Stimulated activated CD8-positive, alpha-beta memory T cell treated with anti-CD3 and anti-CD28 coated beads, Interleukin-7, amount 100 ng/mL, for 1 hour (primary cell): ENCODE measurements at places on chromosomes 11 and 22.

- no peak for DNase-seq
Measured at GRCh38 chr11:63979426-63979825, 5.0 kb downstream of the COX8A start.

GRCh38 chr22:23178512-23179254, 1.6 kb upstream of the BCR start:
- DNase-seq = peak; percentile 38

DNA sequence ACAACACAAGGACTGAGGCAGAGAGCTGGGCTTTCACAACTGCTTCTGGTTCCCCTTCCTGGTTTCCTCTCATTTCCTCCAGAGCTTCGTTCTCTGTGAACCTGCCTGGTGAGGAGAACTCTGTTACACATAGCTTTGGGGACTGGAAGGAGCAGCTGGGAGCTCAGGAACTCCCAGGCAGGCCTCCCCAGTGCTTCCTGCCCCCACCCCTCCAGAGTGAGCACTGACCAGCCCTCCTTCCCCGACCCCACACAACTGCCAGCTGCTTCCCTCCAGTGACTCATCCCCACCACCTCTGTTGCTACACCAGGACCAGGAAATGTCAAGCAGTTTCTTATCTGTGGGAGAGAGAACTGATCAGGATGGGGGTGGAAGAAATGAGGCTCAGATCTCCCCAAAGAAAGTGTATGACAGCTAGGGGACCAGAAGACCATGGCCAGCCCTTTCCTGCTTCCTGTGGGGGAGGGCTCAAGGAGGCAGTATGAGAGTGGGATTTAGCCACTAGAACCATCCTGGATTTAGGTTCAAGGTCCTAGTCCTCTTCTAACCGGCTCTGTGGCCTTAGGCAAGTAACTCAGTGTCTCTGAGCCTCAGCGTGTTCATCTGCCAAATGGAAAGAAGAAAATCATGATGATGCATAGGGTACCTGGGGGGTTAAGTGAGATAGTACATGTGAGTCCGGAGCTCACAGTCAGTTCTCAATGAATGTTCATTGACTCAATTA, 4.5 kb upstream of the TP53I11 start:
- no peak for DNase-seq

GRCh38 chr22:45446216-45446615, 32.7 kb downstream of the RIBC2 start:
- DNase-seq = no peak

GRCh38 chr11:134266841-134267251, 9.3 kb upstream of the GLB1L3 start:
- DNase-seq = no peak

DNA sequence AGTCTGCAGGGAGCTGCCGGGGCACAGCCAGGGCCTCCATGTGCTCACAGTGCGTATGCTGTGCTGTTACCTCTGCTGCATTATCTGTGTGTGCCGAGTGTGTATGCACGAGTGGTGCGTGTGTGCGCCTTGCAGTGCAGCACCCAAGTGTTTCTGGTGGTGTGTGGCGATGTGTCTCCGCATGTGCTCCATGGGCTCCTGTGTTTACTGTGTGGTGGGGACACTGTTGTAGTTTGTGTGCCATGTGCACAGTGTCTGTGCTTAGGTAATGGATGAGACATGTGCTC, 31.4 kb downstream of the KCNC1 start:
- no peak for DNase-seq

GRCh38 chr22:49296561-49296960, 531.1 kb downstream of the BRD1 start:
- DNase-seq = no peak

DNA sequence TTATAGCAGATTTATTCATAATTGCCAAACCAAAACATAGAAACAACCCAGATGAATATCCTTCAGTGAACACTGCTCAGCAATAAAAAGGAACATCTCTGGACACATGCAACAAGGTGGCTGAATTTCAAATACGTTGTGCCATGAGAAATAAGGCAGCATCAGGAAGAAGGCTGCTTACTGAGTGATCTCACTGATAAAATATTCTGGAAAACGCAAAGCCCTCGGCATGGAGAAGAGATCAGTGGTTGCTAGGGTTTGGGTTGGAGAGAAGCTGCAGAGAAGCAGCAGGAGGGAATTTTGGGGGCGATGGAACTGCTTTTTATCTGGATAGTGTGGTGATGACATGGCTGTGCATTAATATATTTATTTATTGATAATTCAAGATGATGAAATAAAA, 11.0 kb upstream of the SHANK2 start:
- DNase-seq = no peak

- no peak for DNase-seq
Measured at GRCh38 chr11:35617687-35618496, at the start of gene FJX1. TSS of gene FJX1 (plus strand) at chr11:35618460. CDS start at chr11:35618637, 177 bp downstream.

GRCh38 chr22:40510631-40511364, 125.7 kb downstream of the MRTFA start:
- no peak for DNase-seq

- DNase-seq = no peak
Measured at GRCh38 chr22:44783581-44783980, 31.2 kb downstream of the ARHGAP8 start.

- DNase-seq = no peak
Measured at GRCh38 chr22:20882855-20883254, 24.0 kb downstream of the SNAP29 start.

DNA sequence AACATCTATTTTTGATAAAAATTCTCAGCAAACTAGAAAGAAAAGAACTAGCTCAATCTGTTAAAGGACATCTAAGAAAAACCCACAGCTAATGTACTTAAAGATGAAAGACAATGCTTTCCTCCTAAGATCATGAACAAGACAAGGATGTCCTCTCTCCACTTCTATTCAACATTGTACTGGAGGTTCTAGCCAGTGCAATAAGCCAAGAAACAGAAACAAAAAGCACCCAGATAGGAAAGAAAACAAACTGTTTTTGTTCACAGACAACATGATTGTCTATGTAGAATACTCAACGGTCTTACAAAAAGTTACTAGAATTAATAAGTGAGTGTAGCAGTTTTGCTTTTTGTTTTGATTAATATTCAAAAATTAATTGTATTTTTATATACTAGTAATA, 7.8 kb downstream of the CD3D start:
- DNase-seq = no peak

DNA sequence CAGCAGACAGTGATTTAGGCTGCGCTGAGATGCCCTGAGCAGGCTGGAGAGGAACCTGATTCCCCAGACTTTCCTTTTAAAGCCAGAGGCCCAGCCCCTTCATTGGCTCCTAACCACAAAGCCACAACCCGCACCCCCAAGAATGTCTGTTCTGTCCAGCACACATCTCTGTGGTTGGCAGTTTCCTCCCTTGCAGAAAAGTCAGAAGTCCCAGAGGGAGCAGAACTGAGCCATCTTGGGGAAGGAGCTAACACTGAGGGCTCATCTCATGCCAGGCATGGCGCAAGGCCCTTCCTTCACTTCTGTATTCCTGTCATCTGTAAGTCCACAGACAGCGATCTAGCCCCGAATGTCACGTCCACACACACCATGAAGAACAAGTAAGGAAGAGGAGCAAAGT, 97.1 kb upstream of the SYT13 start:
- DNase-seq = no peak

DNA sequence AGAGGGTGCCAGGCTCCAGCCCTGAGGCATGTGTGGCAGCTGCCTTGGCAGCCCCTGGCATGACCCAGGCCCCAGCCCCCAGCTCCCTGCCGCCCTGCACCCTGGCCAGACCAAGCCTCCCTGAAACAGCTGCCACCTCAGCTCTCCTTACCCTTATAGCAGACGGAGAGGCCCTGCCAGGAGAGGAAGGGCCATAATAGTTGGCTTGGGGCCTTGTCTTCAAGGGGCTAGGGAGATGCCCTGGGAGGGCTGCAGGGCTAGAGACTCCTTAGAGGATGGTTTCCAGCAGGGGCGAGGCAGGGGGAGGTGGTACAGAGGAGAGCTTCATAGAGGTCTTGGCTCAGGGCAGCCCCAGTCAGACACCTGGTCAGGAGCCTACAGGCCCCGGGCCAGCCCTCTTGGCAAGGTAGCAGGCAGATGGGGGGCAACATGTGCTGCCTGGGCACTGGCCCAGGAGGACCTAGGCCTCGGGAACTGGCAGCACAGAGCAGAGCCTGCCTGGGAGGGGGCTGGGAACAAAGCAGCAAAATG, 13.0 kb downstream of the SMTN start:
- DNase-seq = no peak

DNA sequence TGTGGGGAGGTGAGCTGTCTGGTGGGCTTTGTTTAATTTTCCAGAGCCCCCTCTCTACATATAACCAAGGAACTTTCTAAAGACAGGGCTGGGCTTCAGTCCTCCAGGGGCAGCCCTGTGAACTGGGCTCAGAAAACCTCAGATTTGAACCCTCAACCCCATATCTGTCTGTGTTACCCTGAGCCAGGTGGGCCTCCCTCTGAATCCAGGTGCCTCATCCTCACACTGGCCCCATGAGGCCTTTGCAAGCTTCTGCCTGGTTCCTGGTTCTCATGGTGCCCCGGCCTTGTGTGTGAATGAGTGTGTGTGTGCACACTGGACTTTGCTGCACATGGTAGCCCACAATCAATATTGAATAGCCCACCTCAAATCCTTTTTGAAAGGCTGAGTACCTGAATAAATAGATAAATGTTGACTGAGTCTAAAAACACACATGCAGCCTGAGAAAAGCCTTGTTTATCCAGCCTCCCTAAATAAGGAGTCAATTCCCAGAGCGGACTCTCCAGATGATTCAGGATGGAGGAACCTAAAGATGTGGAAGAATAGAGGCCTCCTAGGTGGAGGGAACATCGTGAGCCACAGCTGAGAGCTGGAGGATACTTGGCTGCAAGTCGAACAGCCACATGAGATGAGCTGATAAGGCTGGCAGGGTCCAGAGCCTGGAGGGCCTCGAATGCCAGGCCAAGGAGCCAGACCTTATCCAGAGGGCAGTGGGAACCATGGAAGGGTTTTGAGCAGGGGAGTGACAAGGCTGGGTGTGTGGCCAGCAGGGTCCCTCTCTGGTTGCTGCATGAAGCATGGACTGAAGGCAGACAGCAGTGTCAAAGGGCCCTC, 28.1 kb upstream of the P2RY2 start:
- no peak for DNase-seq

DNA sequence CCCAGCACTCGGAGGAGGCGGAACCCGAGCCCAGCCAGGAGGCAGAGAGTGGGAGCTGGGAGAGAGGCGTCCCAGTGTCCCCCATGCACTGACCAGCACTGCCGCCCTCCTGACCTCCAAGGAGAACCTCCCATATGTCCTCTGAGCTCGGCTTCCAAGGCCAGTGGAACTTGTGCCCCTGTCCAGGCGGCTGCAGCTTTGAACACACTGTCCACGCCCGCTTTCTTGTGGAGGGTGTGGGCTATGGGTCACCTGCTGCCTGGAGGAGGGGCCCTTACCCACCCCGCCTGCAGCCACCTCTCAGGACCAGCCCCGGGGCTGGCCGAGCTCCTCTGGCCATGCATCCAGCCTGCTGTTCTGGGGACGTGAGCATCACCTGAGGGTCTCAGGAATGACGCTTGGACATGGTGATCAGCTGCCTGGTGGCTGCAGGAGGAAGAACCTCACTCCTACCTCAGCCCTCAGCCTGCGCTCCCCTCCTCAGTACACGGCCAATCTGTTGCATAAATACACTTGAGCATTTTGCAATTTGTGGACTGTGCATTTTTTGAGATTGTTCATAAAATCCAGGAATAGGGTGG, 22.2 kb upstream of the MUC5B start:
- no peak for DNase-seq

- DNase-seq = no peak
Measured at GRCh38 chr22:43218786-43219185, 31.9 kb upstream of the TTLL12 start.

DNA sequence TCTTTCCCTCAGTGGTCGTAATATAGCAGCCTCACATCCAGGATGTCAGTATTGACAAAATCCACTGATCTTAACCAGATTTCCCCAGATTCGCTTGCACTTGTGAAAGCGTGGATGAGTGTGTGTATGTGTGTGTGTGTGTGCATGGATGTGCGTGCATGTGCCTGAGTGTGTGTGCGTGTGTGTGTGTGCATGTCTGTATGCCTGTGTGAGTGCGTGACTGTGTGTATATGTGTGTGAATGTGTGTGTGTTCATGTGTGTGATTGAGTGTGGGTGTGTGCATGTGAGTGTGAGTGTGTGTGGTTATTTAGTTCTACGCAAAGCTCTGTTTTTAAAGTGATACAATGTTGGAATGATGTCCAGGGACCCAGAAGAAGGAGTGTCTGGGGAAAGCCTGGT, 723.2 kb downstream of the BRD1 start:
- DNase-seq = no peak

- DNase-seq = no peak
Measured at GRCh38 chr11:36724742-36725385, 126.8 kb upstream of the RAG2 start.

DNA sequence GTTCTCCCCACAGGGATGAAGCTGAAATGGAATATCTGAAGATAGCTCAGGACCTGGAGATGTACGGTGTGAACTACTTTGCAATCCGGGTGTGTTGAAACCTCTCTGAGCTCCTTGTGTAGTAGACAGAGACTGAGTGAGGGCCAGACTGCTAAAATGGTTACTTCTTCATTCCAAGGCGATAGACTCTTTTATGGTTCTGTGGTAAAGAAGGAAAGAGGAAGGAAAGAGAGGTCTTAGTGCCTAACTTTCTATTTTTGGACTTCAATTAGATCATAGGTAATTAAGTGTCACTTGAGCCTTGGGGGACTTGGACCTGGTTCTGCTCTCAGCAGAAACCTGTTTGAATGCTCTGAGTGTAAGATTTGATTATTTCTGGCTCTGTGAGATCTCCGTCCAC, 54.7 kb downstream of the NF2 start:
- no peak for DNase-seq

DNA sequence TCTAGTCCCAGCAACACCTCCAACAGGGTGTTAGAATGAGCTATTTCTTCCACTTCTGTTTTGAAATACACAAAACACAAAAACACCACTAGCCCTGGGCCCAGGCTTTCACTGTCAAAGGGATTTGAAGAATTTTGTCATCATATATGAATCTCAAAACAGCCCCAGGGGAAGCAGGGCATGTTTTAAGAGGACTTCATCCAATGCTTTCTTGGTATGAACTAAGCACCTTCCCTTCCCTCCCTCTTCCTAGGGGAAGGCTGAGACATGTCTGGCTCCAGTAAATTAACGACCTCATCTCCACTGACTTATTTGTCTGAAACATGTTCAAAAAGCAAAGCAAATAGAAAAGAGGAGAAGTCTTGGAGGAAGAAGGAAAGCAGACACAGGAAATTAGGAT, 75.7 kb upstream of the INCENP start:
- DNase-seq = no peak

GRCh38 chr22:19875061-19875530, 20.4 kb upstream of the GNB1L start:
- DNase-seq = no peak

DNA sequence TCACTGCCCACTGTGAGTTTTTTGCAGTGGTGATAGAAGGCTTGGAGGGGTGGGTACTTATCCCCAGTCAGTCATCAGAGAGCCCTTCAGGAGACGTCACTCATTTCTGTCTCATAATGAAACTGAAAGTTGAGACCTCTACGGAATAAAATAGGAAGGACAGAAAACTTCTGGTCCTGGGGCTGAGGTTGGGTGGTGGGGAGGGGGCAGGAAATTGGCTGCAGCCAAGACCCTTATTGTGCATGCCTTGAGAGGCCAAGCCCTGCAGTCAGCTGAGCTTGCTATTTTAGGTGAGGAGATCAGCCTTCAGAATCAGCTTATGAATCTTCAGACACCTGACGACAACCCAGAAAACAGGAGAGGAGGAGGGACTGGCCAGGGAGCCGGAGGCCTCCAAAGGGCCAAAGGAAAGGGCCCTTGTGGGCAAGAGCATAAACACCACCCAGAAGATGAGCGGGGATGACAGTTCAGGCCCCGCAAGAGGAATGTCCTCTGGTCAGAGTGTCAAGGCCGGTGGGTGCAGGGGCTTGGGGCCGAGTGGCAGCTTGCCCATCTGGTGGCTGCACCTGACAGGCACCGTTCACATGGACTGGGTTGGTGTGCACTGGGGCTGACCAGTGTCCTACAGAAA, 17.9 kb upstream of the ADA2 start:
- DNase-seq = no peak
